Right lung (tissue), 10 donors: ENCODE measurements at places on chromosomes 5 and 9. TPM values are rescaled to one million over a fixed set of nuclear protein-coding genes. Genes with fewer than 3 reads are reported as not detected.

Gene LCN9
- not detected for polyA plus RNA-seq

Gene MYORG
- 2.4 TPM for polyA plus RNA-seq

Gene PCDHGA11
- polyA plus RNA-seq: 4.4 TPM

Gene ALDH1A1
- polyA plus RNA-seq: 43.8 TPM

Gene RNF208
- polyA plus RNA-seq: 6.9 TPM

Gene SOWAHA
- polyA plus RNA-seq: not detected

Gene MACIR
- 12.0 TPM for polyA plus RNA-seq

Gene VDAC1
- polyA plus RNA-seq: 135 TPM

Gene PHF24
- 0.19 TPM for polyA plus RNA-seq

Gene OTP
- not detected for polyA plus RNA-seq

Gene GCNT4
- polyA plus RNA-seq: 0.94 TPM

Gene ELOVL7
- polyA plus RNA-seq: 3.9 TPM

Gene AFAP1L1
- polyA plus RNA-seq: 35.7 TPM

Gene C9
- polyA plus RNA-seq: 0.15 TPM
